ENCODE measurements at places on chromosomes 4 and X.

DNA sequence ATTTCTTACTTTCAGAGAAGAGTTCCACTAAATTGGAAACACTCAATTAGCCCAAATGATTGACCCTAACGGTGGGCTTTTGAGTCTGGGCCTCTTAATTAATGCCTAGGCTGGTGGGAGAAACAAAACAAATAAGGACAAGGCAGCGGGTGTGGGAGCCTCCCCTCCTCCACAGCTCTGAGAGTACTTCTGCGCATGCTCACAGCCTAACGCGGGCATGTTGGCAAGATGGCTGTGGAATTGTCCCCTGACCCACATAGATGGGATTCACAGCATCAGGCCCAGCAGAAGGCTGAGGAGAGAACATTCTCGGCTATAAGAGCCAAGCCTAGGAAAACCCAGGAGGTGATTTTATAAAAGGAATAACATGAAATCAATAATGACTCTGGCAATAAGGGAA lies 230.1 kb downstream of the HS6ST2 start:
- no peak for DNase-seq

DNA sequence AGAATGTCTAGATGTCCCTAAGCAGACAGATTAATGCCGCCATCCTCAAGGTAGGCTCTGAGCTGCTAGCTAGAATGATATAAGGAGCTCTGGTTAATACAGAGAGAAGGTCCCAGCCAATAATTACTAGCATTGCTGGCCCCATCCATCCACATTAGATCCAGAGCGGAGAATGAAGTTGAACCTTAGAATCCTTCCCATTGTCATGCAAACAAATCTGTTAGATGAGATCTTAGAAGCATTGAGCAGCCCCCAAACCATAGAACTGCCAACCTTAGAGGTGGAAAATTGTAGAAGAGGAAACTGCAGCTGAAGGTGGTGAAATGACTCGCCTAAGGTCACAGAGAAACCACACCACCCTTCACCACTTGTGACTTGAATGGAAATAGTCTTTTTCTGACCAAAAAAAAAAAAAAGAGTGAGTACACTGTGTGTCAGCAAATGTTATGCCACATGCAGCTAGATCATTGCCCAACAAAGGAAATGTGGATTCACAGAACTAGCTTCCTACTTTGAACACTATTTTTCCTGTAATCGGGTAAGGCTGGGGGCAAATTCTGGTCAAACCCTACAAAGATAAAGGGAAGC lies 162.1 kb downstream of the SMIM20 start:
- no peak for DNase-seq

GRCh38 chr4:73518340-73518739 lies 36.8 kb downstream of the AFM start:
- DNase-seq: no peak

DNA sequence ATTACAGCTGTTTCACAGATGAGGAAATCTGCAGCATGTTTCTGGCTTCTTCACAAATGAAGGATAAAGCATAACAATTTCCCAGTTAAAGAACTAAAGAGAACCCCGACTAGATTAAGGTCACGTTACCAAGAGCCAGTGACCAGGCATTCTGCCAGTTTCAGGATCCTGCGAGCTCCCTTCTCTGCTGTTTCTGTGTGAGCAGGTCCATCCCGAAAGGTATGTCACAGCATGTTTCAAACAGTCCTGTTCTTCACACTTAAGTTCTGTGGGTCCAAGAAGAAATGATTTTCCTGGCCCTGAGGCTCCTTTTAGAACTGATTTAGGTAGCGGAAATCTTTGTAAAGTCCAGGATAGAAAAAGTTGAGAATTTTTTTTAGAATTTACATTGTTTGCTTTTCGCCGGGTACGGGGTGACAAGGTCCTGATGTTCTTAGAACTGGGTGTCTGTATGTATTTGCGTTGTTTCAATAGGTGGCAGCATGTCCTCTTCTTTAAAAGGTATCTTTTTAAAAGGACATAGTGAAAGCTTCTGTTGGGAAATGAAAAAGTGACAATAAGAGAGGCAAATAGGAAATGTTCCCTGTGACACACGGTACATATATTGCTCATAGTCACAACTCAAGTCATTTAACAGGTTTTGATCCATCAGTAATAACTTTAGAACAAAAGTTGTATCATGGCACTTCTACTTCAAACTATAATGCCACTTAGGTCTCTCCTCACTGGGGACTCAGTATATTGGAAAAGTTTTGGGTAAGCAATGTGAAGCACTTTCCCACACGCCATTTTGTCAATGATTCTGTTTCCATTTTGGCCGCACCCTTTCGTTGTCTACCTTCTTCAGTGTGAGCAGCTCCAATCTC lies 18.4 kb downstream of the IL21 start:
- no peak for DNase-seq

DNA sequence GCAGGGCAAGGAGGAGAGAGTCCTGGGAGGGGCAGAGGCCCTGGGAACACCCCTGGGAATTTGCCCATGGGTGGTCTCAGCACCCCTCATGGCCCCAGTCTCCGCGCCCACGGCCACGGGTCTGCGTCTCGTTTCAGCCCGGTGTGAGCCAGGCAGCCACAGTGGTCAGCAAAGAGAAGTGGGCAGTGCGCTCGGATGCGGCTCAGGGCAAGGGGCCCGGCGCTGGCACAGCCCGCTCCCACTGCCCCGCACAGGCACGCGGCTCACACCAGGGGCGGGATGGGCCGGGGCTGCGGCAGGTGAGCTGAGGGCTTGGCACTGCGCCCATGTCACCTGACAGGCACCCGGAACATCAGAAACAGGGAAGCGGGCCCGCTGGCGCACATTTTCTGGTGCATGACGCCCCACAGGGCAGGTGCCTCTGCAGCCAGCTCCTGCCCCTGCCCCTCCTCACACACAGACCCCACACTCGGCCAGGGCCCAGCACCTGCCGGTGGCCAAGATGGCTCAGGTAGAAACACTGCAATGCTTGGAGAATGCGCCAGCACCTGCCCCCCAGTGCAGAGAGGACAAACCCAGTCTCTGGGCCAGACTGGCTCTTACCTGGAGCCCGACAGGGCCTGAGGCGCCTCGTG lies 41.9 kb upstream of the MXD4 start:
- no peak for DNase-seq

DNA sequence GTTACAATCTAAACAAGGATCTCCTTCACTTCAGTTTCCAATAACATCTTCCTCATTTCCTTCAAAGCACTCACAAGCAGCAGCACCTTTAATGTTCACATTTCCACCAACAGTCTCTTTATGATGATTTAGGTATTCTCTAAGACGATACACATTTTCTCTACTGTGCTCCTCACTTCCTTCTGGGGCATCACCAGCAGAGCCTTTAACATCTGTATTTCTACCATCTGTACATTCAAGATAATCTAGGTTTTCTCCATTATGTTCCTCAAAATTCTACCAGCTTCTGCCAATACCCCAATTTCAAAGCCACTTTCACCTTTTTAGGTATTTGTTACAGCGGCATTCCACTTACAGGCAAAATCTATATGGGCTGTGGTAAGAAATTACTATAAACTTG lies 80.6 kb downstream of the FBXW7 start:
- DNase-seq: no peak

- DNase-seq: no peak
Observed at GRCh38 chr4:72942565-72942964, 127.0 kb downstream of the COX18 start.

- no peak for DNase-seq
Observed at GRCh38 chrX:150338615-150339014, 24.5 kb upstream of the MAMLD1 start.

GRCh38 chr4:158094413-158095134 lies 78.3 kb downstream of the GASK1B start:
- no peak for DNase-seq

DNA sequence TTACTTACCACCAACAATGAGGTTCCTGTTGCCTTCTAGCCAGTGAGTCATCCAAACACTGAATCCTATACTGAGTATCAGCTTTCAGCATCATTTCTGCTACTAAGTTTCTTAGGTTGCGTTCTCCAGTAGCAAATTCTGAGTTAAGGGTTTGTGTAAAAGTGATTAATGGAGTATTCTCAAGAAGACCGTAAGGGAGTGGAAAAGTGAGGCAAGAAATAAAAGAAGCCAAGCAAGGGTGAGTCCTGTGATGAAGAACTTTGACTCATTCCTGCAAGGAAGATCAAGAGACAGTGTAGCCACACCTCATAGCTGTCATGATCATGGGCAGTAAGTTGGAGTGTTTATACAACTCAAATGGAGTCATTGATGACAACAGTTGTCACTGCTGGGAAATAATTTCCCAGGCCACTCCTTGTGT lies 446.2 kb downstream of the RAPGEF2 start:
- DNase-seq: no peak
